ENCODE measurements at places on chromosomes 7 and 10.

- DNase-seq = no peak
These were observed 110.3 kb downstream of the BMPER start for GRCh38 chr7:34015651-34016050.

- no peak for DNase-seq
These were observed 7.0 kb upstream of the EVX1 start for GRCh38 chr7:27235387-27236311.

DNA sequence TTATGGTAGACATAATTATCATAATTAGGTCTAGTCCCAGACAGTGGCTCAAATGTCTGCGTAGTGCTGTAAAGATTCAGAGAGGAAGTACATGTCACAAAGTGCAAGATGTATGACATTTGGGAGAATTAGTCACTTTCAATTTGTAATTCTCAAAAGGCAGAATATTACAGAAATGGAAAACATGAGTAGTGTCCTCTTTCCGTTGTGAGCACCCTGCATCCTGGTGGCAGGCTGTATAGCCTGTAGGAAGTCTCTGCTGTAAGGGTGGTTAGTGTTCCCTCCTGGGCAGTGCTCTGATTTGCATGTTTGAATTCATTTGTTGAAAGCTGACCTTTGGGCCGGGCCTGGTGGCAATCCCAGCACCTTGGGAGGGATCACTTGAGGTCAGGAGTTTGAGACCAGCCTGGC lies 17.0 kb downstream of the CDK14 start:
- DNase-seq = no peak

- peak; percentile 94 for DNase-seq
These were observed 303.5 kb upstream of the SMIM30 start for GRCh38 chr7:113421696-113422330.

DNA sequence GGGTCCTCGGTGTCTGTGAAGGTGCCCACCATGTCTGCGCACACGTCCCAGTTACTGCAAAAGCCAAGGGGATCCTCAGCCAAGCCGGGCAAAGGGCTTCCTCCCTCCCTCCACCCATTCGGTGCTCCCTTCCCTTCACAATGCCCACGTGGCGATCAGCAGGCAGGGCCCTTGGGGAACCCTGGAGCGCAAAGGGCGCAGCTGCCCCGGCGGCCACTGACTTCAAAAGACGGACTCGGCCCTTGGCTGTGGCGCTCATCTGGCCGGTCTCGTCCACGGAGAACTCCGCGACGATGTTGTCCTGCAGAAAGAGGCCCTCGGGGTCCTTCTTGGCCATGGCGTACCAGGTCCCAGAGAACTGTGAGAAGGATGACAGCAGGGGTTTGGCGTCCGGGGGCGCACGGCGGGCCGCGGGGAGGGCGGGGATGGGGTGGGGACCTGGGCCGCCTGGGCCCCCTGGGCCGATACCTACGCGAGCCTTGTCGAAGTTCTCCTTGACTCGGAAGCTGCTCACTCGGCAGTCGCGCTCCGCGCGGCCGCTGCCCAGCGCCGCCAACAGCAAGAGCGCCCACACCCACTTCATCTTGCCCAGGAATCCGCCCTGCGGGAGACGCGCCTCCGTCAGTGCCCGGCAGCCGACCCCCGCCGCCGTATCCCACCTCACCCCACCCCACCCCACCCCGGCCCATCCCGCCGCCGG lies 439 bp downstream of the RBP4 start:
- DNase-seq = peak; percentile 71

DNA sequence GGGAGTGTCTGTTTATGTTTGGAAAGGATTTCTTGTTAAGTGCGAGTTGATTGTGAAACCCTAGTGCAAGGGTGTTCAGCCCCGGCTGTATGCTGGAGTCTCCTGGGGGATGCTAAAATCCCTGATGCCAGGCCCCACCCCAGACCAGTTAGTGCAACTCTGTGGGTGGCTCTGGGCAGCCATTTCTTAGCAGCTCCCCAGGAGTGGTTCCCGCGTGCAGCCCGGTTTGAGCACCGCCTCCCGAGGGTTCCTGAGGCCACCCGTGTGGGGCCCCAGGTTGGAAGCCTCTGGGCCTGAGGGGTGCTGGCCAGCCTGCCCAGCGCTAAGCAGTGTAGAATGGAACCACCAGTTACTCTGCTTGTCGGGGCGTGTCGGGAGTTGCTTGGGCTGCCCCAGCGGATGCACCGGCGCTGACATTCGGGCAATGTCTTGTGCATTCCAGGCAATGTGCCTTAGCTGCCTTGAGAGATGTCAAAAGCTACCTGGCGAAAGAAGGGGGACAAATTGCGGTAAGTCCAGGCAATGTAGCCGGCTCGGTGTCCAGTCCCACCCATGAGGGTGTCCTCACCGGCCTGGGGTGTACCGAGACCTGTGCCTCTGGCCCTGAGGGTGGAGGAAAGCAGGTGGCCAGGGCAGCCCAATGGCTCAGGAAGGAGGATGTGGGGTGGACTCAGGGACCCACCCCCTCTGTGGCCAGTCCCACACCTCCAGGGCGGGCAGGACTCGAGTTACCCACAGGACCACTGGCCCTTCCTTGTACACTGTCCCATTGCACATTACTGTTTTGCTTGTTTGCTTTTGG lies 13.2 kb downstream of the PFKFB3 start:
- DNase-seq = no peak

DNA sequence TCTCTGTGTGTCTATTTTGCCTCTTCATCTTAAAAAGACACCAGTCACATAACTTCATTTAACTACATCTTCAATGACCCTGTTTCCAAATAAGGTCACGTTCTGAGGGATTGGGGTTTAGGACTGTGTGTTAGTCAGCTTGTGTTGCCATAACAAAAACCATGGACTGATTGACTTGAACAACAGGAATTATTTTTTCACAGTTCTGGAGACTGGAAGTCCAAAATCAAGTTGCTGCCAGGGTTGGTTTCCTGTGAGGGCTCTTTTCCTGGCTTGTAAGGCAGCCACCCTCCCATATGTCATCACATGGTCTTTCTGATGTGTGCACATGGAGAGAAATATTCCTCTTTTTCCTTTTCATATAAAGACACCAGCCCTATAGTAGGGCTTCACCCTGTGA lies 55.3 kb downstream of the REEP3 start:
- no peak for DNase-seq

GRCh38 chr10:120131183-120131582 lies 238.7 kb downstream of the SEC23IP start:
- DNase-seq = peak; percentile 15

GRCh38 chr7:2641406-2642393 lies 9.9 kb downstream of the TTYH3 start:
- peak; percentile 98 for DNase-seq

DNA sequence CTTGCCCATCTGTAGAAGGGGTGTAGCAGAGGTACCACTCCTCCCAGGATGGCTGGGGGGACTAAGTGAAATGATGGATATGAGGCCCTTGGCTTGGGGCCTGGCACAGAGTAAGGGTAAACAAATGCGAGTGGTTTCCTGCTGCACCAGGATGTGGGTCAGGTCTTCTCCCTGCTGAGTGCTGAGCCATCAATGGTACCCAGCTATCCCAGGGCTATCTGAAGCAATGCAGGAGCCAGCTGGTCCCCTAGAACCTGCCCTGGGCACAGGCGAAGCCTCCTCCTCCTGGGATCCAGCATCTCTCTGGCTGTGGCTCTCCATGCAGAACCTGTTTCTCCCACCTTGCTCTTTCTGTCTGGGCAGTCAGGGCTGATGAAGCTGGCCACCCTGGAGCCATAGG lies 20.9 kb upstream of the GOLGA7B start:
- DNase-seq = no peak

DNA sequence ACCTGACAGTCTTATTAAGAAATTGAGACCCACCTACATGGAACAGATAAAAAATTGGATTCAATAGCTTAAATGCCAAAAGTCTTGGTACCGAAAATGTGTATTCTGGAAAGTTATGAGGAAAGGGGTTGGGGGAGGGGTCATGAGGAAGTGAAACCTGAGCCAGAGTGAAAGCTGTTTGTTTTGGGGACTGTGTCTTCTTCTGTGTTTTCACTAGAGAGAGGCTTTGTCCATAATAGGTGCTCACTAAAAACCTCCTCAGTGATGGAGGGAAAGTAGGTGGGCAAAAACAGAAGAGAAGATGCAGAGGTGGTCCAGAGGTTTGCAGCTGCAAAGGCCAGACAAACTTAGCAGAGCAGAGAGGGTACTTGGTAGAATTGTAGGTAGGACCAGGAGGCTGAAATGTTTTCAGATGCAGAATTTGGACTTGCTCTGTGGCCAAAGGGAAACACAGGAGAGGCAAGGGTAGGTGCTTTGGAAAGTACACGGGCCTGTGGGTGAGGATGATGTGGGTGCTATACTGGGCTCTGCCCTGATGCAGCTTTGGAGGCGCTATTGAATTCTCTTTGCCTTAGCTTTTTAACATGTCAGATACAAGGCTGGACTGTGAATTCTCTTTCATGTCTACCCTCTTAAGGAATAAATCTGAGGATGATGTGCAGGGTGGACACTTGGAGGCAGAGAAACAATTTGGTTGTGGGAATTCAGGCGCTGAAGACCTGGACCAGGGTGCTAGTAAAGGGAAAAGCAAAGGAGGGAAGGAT lies 254.6 kb downstream of the PTEN start:
- DNase-seq = no peak

DNA sequence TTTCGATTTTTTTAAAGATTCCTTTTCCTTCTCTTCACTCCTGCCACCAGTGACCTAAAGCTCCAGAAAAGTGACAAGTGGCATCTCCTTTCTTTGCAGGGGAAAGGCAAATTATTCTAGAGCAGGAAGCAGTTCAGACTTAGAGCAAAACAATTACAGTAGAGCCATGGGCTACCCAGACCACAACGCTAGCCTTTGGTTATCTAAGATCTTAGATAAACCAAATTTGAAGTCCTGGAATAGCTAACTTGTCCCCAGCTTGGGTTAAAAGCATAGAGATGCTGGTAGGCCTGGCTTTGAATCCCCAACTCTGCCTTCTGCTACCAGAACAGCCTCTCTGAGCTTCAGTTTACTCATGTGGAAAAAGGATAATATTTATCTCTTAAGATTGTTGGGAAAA lies 38.4 kb downstream of the LGI1 start:
- no peak for DNase-seq

DNA sequence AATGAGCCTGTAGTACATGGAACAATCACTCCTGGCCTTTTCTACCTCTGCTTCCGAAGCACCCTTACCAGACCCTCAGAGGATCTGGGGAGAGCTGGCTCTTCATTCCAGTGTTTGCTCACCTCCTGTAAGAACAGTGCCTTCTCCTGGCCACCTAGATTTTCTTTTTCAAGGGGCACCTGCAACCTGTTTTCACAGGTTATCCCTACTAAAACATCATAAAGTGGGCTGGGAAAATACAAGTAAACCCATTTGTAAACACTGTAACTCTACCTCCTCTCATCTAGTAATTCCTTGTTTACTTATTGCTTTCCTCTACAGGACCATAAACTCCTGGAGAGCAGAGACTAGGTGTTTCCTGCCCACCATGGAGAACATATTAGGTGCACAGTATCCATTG lies 1.1 kb downstream of the PIK3AP1 start:
- DNase-seq = no peak

GRCh38 chr7:57438244-57438643 lies 11.7 kb upstream of the ZNF716 start:
- no peak for DNase-seq

- DNase-seq = no peak
These were observed 1421.2 kb upstream of the CELF2 start for GRCh38 chr10:9596368-9596920.

DNA sequence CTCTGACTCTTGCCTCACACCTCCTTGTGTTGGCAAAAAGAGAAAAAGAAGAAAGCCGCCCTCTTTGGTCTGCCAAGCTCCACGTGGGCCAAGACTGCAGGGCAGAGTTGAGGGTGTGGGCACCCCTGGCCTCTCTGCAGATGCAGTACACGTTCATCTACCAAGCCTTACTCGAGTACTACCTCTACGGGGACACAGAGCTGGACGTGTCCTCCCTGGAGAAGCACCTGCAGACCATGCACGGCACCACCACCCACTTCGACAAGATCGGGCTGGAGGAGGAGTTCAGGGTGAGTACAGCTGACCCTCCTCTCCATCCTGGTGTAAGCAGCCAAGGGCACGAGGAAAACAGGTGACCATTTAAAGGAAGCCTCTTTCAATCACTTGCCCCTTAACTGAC lies 56.1 kb downstream of the MKI67 start:
- no peak for DNase-seq

DNA sequence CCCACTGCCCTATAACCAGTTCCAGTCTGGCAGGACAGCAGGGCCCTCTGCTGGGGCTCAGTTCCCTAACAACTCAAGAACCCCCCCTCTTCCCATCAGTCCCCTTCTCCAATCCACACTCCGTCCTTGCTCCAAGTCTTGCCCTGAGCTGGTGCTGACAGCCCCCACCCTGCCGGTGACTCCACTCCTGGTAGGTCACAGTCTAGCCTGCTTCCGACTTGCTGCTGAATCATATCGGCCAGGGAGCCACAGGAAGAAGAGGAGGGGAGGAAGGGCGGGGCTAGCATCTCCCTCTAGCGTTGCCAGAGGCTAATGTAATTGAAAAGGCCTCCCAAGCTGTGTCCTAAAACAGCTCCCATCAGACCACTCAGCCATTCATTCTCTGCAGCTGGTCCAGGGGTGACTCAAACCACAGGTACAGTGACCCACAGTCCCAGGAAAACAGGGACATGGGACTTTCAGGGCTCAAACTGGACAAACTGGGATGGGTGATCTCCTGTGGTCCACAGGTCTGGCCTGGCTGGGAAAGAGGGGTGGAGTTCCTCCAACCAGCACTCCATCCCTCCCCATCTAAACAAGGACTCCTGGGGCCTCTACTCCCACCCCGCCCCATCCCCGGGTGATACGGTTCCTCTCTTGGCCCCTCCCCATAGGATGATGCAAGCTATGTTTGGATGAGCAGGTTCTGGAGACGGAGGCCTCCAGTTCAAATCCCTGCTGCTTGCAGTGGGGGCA lies 158.8 kb downstream of the SH3PXD2A start:
- peak; percentile 88 for DNase-seq

DNA sequence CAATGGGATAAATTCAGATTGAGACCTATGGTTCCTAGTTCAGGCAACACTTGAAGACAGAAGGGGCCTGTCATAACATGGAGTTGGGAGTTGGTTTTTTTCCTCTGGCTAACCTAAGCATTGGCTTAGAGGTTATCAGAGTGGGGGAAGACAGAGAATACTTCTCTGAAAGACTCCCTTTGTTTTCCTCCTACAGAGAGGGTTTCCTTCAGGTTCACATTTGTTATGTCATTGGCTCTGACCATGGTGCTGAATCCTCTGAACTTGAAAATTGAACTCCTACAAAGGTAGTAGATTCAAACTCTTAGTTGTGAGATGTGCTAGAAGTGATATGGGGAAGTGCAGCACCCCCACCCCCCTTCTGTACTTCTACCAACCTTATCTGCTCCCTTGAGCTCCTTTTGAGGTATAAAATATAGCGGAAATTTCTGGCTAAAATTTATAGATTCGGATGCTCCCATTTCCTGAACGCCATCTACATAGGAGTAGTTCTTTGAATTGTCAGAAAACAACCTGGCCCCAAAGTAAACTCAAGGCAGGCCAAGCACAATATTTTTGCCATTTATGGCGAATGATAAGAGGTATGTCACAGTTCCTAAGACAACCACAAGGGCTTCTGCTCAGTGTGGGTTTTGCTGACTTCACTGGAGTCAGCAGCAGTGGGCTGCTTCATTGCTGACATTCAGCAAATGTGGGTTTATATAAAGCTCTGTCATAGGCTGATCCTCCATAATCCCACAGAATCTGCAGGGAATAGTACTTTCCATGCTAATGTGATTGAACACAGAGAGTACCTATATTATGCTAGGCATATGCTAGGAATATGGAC lies 131.6 kb upstream of the KLF14 start:
- DNase-seq = no peak

- peak; percentile 81 for DNase-seq
These were observed 185.6 kb downstream of the ANK3 start for GRCh38 chr10:60203993-60204618.
